ENCODE measurements at places on chromosomes 13 and 19.
A peak's percentile ranks its signal among the peaks of the same experiment; 100 is the strongest.

- DNase-seq, result no peak
Measured at GRCh38 chr13:79647533-79647932, 166.6 kb downstream of the NDFIP2 start.

GRCh38 chr13:71879129-71879535, 12.1 kb upstream of the DACH1 start:
- peak; percentile 8 for DNase-seq

DNA sequence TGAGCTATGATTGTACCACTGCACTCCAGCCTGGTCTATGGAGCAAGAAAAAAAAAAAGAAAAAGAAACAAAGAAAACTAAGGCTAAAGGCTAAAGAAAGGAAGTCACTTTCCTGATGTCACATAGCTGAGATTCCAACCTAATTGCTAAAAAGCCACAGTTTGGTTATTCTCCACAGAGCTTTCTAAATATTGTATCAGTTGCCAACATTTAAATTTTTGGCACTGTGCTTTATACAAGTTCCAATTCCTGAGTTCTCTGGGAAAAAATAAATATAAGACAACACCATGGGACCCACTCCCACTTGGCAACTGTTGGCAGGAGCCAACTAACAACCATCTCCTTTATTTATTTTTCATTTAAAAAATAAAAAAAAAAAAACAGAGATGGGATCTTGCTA, 11.2 kb upstream of the LYPD3 start:
- no peak for DNase-seq

DNA sequence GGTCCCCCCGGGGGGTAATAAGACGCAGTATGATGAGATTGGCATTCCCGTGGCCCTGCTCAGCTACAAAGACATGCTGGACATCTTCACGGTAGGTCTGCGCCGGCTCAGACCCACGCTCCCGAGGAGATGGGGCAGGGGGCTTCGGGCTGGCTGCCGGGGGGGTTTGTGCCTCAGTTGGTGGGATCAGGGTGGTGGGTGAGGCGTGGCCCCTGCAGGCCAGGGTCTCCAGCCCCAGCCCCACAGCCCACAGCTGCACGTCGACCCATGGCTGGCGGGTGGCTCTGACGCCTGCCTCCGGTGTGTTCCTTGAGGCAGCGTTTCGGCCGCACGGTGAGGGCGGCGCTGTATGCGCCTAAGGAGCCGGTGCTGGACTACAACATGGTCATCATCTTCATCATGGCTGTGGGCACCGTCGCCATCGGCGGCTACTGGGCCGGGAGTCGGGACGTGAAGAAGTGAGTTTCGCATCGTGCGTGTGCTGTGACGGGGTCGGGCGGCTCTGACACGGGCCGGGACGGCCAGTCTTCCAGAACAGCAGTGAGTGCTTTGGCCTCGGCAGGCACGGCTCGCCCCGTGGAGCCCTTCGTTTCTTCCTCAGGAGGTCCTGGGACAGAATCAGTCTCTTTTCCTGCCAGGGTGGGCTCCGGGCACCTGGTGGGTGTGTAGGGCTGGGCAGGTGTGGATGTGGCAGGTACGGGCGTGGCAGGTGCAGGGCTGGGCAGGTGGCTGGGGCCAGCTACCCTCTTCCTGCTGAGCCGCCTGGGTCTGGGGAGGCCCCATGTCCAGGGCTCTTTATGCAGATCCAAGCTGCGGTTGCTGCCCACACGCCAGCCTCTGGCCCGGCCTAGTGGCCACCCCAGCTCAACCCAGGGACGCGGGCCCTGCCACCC, 10.5 kb downstream of the SPPL2B start:
- DNase-seq, result no peak

- DNase-seq, result no peak
Measured at GRCh38 chr13:90709319-90709718, 638.2 kb upstream of the MIR17HG start.

DNA sequence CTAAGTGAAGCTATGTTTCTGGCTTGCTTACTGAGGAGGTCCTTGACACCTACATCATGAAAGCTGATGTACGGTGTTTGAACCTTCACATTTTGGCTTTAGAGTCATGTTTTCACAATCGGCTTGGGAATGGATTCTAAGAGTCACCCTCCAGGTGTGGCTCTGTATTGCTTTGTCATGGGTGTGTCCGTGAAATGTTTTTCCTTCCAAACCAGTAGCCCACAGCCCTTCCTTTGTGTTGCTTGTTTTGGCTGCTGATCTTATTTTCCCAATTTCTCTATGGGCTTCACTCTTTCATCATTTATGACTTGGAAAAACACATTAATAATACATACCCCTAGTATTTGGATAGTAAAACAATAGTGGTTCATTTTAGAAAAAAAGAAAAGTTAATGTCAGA, 240.6 kb downstream of the GGACT start:
- DNase-seq, result no peak

GRCh38 chr13:109100705-109101304, 471.4 kb downstream of the MYO16 start:
- DNase-seq, result no peak

GRCh38 chr19:44847144-44848035, 1.3 kb downstream of the NECTIN2 start:
- DNase-seq, result peak; percentile 18

- no peak for DNase-seq
Measured at GRCh38 chr19:49840736-49841249, 10.2 kb upstream of the PTOV1 start.

DNA sequence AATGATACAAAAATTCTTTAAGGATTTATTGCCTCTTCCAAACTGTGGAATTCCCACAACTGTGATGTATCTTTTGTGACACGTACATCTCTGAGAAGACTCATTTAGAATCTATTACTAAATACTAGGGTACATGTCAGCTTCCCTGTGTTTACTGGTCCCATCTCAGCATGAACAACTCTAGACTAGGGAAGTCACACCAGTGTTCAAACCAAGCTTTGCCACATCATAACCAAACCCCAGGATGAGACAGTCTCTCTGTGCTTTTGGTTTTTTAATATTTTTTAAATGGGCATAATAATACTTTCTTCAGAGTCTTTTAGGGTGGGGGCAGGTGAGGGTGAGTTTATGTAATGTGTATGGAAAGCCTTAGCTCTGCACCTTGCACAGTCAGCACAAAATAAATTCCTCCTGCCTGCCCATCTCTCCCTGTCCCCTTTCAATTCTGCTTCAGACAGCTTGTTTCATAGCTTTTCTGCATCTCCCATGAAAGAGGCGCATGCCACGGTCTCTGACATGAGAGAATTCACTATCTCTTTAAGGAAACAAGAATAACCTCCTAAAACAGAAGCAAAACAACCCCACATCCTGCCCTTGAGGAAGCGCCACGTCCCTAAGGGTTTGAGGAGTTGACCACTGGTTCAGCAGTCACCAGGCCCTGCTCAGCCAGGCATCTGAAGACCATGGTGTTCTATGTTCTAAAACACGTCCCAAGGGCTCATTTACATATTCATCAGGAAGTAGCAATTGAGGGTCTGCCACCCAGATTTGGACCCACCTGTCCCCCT, 174.5 kb downstream of the USP12 start:
- peak; percentile 35 for DNase-seq
